Kasumi-1 (cell line): ENCODE measurements at places on chromosomes 2 and 18.

DNA sequence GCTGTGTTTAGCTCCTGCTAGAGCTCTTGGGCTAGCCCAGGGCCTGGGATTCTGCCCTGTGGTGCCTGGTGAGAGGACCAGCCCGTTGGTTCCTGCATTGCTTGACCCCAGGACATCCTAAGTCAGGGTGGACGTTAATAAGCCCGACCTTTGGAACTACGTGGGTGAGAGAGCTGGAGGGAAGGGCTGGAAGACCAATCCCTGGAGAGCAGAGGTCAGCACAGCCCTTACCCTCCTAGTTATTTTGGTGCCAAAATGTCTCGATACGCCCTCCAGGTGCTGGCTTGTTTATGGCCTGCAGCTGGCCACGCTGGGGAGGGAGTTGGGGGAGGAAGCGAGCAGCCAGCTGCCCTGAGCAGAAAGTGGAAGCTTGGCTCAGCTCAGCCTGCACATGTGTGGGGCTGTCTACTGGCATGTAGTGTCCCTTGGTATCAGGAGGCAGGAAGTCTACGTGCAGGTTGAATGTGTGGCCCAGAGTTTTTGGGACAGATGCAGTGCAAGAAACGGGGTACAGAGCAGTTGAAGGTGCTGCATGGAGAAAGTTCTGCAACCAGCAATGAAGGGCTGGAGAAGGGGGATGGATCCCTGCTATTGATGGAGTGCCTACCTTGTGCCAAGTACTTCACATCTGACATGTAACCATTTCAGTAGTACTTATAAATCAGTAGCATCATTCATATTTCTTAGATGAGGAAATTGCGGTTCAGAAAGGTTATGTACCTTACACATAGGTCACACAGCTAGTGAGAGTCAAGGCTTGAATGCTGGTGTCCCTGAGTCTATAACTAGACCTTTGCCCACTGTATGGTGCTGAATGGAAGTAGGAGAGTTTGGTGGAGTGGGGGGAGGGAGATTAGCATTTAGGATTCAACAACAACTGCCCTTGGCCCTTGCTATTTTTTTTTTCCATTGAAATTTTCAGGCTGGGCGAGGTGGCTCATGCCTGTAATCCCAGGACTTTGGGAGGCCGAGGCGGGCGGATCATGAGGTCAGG is 5.0 kb upstream of the DGKD start:
- DNase-seq = peak; percentile 19

GRCh38 chr2:165203689-165204559 is at the start of gene SCN3A:
SCN3A (minus strand) TSS chr2:165204050; CDS start chr2:165176394, 27,656 bp downstream.
- DNase-seq = peak; percentile 50

- DNase-seq = no peak
Observed at GRCh38 chr2:217614096-217614495, 388.7 kb downstream of the TNS1 start.

DNA sequence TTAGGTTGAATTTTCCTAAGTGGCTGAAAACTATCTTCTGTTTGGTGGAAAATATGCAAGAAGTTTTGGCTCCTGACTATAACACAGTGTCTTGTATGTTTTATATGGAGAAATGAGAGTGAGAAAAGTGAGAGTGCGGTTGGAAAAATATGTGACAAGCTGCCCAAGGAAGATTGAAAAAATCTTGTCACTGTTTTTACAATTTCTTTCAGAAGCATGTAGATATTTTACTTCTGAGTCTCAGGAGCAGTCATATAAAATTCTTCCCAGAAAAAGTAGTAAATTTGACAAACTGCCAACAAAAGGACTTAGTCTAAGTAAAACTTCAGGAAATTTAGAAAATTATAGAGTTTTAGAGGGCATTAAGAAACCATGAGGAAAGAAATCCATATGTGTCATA is 19.4 kb upstream of the RMND5A start:
- DNase-seq = no peak

DNA sequence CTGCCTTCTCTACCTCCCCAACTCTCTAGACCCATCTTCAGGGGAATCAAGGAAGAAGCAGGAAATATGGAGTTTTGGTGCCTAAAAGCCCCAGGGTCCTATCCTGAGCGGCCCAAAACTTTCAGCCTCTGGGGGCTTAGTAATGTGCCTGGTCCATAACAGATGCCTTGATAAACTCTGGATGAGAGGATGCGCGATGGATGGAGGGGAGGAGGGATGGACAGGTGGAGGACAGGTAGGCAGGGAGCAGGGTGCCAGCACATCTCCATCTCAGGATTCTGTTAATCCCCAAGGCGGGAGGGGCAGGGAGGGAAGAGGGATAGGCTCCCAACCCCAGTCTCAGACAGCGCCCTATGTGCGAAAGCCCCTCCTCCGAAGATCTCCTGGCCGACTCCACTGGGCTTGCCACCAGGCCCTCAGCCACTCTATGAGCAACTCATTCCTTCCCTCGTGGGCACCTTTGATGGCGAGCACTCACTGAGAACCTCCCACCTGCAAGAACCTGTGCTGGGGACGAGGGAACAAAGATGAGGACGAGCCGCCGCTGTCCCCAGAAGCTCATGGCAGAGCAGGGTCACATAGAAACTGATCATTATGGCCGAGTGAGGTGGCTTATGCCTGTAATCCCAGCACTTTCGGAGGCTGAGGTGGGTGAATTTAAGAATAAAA is 23.1 kb downstream of the HS1BP3 start:
- no peak for DNase-seq

- no peak for DNase-seq
Observed at GRCh38 chr2:183416753-183417152, 292.5 kb downstream of the NUP35 start.

DNA sequence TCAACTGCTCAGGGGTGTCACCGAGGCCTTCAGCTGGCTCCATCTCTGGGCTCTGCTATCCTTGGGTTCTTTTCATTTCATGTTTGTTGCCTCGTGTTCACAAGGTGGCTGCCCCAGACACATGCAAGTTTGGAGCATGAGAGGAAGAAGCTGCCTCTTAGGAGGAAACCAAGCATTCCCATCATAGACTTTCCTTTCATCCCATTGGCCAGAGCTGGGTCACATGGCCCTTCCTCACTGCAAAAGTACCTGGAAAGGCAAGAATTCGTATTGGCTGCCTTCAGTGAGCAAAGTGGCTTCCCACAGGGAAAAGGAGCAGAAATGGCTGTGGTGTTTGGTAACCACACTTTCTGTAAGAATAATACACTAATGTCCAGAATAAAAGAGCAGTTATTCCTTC is 155.7 kb upstream of the RAB12 start:
- DNase-seq = no peak

DNA sequence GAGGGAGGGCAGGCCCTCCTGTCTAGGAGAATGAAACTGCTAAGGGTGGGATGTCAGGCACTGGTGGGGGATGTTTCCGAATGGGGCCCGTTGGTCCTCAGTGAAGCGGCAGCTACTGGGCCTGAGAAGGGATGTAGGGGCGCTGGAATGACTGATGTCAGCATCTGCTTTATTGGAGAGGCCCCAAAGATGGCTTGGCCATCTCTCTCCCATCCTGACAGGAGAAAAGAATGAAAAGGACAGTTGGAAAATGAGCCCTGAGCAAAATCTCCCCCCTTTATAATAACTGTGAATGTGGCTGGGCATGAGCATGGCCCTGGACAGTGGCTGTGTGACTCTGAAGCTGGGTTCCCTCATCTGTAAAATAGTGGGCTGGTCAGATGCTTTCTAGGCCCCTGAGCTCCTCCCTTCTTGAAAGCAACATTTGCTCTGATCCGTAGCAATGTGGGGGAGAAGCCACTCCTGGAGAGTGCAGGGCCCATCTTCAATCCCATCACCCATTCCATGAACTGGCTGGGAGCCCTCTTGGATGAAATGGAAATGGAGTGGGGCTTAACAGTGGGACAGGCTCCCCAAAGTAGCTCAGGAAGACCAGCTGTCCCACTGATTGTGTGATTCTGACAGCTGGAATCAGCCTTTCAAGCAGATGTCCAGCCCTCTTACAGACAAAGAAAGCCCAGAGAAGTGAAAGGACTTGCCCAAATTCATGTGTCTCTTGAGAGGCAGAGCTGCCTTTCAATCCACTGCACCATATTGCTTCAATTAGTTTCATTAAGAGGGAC is 232.7 kb upstream of the SMAD2 start:
- DNase-seq = no peak
